ENCODE measurements at places on chromosomes 7 and 10.

GRCh38 chr10:91335147-91335546 is 75.0 kb upstream of the HECTD2 start:
- DNase-seq = no peak

DNA sequence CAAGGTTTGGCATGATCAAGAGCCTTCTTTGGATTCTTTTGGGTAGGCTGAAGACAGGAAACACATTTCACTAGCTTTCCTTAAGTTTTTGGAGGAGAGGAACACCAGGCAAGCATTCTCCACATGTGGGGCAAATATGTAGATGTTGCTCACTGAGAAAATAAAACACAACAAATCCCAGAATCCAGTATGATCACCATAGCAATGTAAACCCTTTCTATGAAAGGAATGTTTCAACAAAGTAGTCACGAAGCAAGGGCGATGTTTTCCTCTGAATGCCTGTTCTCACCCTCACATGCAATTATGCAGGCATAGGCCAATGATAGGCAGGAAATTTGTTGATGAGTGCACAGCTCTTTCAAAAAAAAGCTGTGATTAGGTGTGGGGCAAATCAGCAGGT is 20.5 kb upstream of the CEP41 start:
- no peak for DNase-seq

DNA sequence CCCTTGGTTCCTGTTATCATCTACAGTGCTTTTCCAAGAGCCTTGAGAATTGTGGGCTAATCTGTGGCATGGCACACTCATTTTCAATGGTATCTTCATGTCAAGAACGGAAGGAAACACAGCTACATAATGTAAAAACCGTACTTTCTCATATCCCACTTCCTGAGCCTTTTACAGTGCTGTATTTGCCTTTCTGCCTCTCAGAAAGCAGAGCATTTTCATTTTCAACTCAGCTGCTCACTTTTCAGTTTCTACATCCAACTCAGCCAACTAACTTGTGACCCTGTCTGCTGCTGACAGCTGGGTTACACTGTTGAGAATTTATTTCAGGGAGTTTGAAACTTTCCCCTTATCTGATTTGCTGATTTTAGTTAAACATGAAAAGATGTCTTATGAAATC is 875.8 kb upstream of the KCND2 start:
- DNase-seq = no peak

DNA sequence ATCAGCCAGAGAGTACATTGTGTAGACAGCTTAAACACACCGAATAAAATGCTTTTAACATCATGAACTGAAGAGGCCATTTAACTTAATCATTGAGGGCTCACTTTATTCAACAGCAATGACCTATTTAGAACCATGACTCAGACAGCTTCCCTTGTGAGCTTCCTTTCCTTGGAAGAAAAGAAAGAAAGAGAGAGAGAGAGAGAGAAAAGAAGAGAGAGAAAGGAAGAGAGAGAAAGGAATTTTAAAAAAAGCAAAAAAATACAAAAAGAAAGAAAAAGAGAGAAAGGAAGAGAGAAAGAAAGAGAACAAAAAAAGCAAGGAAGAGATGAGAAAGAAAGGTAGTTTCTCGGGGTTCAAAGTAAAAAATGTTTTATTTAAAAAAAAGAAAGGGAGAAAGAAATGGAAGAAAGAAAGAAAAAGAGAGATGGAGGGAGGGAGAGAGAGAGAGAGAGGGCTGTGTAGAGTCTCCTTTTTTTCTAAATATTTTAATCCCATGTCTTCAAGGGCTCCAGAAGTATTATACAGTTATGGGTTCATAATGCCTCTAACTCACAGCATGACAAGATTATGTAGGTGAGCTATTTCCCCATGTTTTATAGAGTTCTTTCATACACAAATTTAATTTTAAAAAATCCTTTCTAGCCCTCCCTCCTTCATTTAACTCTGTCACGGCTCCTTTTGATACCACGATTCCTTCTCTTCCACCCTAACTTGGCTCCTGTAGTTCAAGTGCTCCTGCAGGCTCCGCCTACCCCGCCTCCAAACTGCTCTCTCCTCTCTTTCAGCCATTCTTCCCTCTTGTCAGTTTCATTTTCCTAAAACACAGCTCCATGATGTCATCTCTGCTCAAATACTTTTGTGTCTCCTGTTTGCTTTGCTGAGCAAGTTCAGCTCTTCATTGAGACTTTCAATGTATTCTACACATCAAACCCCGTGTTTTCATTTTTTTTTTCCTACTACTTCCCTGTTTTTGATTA is 85.5 kb downstream of the PRTFDC1 start:
- no peak for DNase-seq

DNA sequence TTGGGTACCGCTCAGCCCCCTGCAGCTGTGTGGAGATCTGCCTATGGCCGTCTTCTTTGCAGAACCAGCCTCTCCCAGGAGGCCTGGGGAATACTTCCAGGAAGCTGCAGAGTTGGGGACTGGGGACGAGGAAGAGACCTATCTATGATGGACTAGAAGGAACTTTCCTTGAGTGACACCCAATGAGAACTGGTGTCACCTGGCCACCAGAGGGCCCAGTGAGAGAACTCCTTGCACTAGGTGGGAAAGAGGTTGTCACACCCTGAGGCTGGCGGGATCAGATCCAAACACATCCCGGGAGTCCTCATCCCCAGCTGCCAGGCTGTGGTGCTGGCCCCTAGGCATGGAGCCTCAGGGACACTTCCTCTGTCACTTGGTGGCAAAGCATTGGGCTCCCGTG is 4.9 kb upstream of the GRID2IP start:
- no peak for DNase-seq

DNA sequence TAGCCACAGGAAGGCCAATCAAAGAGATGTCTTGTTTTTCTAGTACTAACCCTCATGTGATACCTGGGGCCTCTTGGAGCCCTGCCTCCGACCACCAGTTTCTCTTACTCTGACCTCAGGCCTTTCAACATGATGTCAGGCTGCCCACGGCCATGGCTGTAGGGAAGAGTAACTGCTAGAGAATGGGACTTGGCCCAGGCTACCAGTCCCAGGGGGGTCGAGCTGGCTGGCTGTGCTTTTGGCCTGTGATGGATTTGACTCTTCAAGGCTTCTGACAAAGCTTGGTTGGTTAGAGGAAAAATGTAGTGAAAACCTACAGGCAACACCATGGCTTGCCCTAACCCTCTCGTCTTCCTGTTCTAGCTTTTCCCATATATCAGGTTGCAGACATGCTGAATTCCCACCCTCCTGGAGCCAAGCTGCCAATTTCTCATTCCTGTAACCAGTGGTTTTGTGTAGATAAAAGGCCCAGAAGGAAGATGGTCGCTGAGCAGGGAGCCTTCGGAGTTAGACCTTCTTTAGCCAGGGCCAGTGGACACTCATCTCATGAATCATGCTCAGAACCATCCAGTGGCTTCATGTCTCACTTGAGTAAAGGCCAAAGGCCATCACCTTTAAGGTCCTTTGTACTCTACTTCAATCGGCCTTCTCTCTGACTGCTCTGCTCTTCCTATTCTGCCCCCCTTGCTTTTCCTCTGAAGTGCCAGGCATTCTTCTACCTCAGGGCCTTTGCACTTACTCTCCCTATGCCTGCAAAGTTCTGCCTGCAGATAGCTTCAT is 19.7 kb downstream of the SUFU start:
- no peak for DNase-seq

DNA sequence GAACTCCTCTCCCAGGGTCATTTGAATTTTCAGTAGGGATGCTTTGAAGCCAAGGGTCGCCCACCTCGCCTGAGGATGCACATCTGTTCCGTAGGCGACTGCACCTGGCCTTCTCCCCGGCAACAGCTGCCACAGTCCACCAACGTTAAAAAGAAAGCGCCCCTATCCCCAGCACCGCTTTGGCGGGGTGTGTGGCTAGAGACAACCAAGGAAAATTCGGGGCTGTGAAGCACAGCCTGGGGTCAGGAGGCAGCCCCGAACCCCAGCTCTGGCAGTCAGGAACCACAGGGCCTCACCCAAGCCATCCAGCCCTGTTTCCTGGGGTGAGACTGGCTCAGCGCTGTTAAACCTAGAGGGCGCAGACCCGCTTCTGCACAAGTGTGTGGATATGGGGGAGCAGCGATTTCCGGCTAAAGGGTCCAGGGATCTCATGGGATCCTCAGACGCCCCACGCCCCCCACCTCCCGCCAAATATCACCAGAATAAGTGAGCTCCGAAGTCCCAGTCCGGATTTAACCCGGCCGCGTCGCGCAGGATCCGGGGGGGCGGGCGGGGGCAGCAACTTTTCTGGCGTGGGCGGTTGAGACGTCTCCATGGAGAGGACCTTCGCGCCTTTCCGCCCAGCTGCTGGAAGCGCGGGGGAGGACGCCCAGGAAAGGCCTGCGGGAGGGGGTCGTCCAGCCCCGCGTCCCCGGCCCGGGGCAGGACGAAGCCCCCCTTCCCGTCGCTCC is 822 bp downstream of the ZC3HAV1L start:
- DNase-seq = peak; percentile 60

- no peak for DNase-seq
Measured at GRCh38 chr7:99308461-99309074, 17.1 kb upstream of the ARPC1A start.

- peak; percentile 20 for DNase-seq
Measured at GRCh38 chr10:35300063-35300699, 36.1 kb upstream of the CCNY start.

DNA sequence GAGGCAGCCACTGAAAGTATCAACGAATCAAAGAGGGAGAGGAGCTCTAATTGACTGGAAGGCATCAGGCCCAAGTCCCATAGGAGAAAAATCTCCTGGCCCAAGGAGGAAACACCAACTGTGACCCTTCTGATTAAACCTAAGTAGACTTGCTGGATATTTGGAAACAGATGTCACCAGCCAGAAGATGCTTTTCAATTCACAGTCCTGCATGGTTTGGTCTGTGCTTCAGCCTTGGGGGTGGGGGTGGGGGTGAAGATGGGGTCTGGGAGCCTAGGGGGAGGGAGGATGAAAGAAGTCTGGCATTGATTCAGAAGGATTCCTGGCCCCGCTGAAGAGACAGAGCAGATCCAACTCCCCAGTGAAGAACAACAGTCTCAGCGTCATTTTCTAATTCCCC is 623.7 kb downstream of the PARD3 start:
- DNase-seq = no peak

- no peak for DNase-seq
Measured at GRCh38 chr10:129785536-129785981, 178.5 kb downstream of the EBF3 start.

GRCh38 chr10:77196614-77197013 is 441.0 kb downstream of the KCNMA1 start:
- DNase-seq = no peak

Measured in GM12891 (cell line).